ENCODE measurements at places on chromosomes 2 and 18.

DNA sequence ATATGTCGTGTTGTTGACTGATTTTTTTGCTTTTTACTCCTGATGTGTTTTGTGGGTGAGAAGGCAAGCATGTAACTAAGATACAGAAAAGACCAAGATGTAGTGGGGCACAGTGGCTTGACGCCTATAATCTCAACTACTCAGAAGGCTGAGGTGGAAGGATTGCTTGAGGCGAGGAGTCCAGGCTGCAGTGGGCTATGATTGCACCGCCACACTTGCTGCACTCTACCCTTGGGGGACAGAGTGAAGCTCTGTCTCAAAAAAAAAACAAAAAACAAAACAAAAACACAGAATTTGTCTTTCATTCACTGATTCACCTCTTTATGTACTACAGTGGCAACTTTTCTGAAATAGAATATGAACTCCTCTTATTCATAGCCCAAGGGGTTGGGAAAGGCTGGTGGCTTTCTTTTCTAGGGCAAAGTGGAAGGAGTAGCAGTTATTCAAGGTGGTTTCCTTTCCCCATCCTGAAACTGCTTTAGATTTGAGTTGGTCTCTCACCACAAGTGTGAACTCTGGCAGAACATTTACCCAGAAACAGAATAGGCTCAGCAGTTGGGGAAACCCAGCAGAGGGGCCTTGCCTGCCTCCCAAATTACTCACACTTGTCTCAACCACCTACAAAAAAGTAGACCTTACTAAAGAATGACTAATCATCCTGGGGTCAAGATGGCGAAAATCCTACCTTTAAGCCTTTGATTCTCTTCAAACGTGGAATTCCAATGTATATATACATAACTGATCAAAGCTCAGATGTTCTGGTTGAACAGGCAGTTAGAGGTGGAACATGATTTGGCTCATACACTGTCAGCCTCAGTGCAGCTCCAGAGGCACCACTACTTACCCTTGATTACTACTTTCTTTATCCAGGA is 6.5 kb downstream of the TANK start:
- DNase-seq = peak; percentile 36

DNA sequence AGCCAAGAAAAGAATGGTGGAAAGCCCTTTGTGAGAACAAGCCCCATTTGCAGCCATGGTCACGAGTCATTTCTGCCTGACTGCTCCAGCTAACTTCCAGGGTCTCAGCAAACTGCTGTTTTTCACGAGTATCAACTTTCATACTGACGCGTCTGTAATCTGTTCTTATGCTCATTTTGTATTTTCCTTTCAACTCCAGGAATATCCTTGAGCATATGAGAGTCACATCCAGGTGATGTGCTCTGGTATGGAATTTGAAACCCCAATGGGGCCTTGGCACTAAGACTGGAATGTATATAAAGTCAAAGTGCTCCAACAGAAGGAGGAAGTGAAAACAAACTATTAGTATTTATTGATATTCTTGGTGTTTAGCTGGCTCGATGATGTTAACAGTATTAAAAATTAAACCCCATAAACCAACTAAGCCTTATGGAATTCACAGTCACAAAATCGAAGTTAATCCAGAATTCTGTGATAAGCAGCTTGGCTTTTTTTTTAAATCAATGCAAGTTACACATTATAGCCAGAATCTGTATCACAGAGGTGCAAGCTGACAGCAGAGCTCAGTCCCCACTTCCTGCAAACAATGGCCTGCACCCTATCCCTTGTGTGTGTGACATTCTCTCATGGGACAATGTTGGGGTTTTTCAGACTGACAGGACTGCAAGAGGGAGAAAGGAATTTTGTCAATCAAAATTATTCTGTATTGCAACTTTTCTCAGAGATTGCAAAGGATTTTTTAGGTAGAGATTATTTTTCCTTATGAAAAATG is 26.1 kb downstream of the SLC14A1 start:
- no peak for DNase-seq

DNA sequence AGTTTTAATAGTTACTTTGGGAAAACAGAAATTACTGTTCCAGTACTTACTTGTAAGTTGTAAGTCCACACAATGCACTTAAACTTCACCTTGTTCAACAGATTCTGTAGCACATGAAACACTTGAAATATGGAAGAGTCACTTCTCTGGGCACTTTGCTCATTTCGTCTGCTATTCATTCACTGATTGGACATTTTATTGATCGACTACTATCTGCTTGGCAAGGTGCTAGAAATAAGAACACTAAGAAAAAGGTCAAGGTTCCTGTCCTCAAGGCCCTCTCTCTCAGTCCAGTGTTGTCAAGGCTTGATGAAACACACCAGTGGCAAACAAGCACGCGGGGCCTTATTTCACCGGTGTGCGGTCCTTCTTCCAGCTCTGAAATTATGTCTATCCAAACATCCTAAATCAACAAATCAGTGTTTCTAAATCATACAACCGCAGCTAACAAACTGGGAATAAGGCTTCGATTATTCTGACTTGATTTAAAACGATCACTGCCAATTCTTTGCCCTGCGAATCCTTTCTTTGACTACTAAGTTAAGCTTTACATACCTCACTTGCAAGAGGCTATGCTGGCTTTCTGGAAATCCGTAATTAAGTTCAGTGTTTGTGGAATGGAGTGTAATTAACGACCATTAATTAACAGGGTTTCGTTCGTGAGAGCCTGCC is 780 bp upstream of the ITGAV start:
- DNase-seq = no peak

- DNase-seq = no peak
Measured at GRCh38 chr2:224078656-224079055, 39.6 kb upstream of the SERPINE2 start.

DNA sequence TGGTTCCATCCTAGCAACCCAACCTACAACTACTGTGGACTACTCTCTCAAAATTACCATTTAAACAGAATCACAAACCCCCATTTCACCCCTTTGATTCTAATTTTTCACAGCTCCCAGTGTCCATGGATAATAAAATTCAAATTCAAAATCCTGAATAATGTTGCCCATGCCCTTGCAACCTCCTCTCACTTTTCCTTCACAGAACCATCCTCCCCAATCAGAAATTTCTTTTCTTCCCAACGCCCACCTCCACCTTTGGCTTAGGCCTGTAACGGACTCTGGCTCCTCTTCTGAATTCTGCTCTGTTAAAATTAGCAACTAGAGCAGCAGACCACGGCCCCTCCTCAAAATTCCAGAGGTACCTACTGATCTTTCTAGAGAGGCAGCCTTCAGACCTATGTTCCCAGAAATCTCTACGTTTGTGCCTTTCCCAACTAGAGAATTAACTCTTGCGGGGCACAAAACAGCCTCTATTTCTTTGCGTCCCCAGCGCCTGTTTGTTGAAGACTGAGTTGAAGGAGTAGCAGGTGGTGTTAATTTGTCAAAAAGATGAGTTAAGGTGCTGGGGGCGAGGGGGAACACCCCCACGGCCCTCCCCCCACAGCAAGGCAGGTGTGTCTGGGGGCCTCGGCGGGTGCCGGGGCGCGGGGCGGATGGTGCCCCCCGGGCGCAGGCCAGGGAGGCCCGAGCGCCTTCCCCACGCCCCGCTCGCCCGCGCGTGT is 428 bp upstream of the MAP3K20 start:
- DNase-seq = no peak

- no peak for DNase-seq
Measured at GRCh38 chr18:6728809-6729246, 688 bp upstream of the ARHGAP28 start.

- no peak for DNase-seq
Measured at GRCh38 chr2:168944065-168944464, 43.0 kb downstream of the G6PC2 start.

DNA sequence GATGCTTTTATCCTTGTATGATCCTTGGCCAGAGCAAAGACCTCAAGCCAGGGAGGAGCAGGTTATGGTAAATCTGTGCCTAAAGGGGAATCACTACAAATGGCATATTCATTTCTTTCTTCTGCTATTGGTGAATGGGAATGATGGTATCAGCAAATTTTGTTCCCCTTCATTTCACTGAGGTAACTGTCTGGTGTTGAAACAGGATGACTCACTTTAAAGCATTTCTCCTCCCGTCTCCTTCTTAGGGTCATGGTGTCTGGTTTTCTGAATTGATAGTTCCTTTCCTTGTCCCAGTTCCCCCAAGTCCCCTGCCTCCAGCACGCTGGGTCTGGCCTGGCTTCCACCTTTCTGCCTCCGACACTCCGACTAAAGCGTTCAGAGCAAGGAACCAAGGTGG is 109.2 kb downstream of the MREG start:
- no peak for DNase-seq

All from T-helper 22 cell (primary cell).